ENCODE measurements at places on chromosomes 4 and X.

GRCh38 chrX:77444545-77444944, 2.6 kb upstream of the FGF16 start:
- DNase-seq = no peak

DNA sequence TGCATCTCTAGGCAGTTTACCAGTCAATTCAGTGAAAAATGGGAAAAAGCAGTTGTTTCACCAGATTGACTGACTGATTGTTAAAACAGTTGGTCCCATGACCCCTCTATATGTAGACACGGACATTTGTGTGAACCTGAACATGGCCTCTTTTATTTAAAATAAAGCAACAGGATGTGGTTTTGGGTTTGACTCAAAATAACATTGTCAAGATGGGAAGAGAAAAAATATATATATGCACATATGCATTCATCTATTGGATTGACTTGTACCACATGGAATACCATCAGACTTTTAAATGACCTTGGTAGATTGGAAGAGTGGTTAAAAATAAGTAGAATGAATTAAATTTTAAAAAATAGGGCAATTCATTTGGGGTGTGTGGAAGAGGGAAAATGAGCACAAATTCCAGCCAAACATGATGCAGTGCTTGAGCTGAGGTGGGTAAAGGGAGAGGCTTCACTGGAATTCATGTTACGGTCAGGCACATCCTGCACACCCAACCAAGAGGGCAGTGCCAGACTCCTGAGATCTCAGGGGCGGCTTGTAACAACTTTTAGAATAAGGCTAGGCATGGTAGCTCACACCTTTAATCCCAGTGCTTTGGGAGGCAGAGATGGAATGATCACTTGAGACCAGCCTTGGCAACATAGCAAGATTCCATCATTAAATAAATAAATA, 560.7 kb upstream of the TENM3 start:
- no peak for DNase-seq

DNA sequence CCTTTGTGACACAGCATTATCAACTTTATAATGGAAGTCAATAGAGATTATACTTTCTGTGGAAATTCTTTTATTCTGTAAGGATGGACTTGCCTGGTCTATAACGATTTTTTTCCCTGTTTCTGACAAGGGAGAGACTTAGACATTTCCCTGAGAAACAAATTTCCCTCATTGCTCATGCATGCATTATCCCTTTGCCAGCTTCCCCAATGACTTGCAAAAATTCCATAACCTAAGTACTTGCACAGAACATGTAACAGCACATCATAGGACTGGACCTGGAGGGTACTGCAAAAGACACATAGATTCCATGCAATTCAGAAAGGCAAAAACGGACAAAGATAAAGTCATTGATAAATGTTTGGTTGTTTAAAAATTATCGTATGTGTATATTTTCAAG, 166.7 kb downstream of the FHIP1A start:
- no peak for DNase-seq

GRCh38 chr4:6873792-6874461, 35.7 kb upstream of the TBC1D14 start:
- no peak for DNase-seq

DNA sequence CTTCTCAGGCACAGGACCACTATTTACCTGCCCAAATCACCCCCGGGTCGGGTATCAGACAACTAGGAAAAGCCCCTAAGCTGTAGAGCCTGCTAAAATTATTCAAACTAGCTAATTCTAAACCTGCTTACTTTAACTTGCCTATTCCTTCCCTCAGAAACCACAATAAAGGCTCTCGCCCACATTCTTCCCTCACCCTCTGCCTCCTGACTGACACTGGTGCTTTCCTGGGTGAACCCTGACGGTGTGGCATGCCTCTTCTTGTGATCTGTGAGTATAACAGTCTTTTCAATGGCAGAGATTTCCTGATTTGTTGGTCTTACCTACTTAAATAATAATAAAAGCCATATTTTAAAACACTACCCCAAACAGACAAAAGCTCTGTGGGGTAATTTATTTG, 242.1 kb upstream of the ZCCHC13 start:
- DNase-seq = no peak

DNA sequence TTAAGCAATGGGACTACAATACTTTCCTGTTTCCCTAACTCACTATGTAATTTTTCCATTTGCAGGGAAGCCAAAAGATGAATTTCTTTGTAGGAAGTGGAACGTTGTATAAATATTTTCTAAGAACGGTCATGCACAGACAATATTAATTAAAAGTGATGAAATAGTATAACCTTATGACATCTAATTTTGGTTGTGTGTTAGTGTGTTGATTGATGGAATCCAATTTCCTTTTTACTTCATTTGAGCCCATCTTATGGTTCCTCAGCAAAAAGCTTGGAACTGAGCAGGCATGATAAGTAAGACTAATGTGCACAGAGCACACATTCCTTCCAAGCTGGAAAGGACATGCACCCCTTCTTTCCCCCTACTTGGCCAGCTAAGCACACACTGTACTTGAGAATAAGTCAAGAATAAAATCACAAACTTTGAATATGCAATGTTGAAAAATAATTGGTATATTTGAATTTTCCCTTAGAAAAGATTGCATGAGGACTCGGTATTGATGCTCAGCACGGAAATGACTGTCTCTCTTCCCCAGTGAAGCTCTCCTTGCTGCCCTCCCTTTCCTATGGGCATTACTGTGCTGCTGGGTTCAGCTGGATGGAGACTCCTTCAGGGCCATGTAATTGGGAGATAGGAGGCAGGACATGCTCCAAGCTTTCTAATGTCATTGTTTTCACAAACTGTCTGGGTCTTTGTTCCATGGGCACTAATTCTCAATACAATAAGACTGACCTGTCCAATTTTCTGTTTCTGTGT, 19.2 kb upstream of the PDLIM3 start:
- no peak for DNase-seq

- DNase-seq = no peak
These were observed 3.3 kb upstream of the RPS4X start for GRCh38 chrX:72280321-72280845.

- no peak for DNase-seq
These were observed 781.5 kb upstream of the EPHA5 start for GRCh38 chr4:66451741-66452140.

GRCh38 chrX:57528670-57529255, 63.0 kb upstream of the ZXDB start:
- no peak for DNase-seq

- DNase-seq = no peak
These were observed 113.3 kb downstream of the SLIT2 start for GRCh38 chr4:20364969-20365368.

- DNase-seq = no peak
These were observed 365.5 kb downstream of the ZNF674 start for GRCh38 chrX:46179748-46180147.

DNA sequence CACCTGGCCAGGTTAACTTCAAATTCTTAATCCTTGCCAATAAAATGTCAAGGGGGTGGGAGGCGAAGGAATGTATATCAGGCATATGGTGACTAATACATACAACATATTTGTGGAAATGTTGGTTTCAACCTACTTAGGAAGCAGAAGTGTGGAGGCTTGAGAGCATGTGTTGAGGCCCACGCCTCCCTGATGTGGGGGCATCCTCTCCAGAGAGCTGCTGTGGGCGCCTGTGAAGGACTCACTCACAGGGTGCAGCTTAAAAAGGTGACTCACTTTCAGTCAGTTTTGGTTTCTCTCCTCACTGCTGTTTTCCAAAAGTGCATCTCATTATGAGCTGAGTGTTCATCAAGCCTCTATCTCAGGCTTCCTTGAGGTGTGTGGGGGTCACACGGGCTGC, 27.5 kb downstream of the LNX1 start:
- DNase-seq = peak; percentile 90

DNA sequence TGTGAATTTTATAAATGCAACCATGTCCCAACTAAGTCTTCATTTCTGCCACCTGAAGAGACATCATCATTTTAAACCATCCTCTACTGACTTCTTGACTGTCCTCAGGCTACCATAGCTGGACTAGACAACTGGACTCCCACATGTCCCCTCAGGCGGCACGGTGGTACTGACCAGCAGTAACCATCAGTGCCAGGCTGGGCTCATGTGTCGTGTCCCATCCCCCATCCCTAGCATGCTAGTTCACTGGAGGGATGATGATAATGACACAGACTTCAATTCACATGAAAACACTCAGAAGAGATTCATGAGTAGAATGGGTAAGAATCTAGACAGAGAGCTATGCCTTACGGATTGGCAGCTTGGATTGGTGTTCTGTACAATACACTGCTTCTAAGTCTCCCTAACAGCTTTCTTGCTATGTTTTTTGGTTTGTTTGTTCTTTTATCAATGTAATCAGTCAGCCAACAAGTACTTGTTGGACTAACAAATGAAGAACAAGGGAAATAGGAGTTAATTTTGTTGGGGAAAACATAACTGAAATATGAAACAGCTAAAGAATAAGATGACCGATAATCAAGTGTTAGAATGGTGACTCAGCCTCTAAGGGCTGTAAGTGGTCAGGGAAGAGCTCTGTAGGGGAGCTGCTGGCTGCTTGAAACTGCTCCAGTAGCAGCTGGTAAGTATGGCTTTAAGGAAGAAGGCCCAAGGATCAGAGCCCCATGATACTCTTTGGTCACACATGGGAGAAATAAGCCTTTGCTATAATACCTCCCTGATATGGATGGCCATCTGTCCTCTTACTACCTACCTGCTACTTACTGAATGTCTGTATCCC, 10.3 kb downstream of the ZDHHC9 start:
- no peak for DNase-seq

- no peak for DNase-seq
These were observed 216.8 kb downstream of the FBXO8 start for GRCh38 chr4:174066611-174067205.

- DNase-seq = no peak
These were observed 1865.5 kb upstream of the TENM3 start for GRCh38 chr4:180377741-180378140.

GRCh38 chrX:97431281-97431680, 547.6 kb downstream of the RPA4 start:
- no peak for DNase-seq

Data from fibroblast of skin of left biceps (primary cell).